ENCODE measurements at places on chromosomes 7 and 10.

- DNase-seq: no peak
Measured at GRCh38 chr10:51964630-51965029, 265.2 kb upstream of the CSTF2T start.

DNA sequence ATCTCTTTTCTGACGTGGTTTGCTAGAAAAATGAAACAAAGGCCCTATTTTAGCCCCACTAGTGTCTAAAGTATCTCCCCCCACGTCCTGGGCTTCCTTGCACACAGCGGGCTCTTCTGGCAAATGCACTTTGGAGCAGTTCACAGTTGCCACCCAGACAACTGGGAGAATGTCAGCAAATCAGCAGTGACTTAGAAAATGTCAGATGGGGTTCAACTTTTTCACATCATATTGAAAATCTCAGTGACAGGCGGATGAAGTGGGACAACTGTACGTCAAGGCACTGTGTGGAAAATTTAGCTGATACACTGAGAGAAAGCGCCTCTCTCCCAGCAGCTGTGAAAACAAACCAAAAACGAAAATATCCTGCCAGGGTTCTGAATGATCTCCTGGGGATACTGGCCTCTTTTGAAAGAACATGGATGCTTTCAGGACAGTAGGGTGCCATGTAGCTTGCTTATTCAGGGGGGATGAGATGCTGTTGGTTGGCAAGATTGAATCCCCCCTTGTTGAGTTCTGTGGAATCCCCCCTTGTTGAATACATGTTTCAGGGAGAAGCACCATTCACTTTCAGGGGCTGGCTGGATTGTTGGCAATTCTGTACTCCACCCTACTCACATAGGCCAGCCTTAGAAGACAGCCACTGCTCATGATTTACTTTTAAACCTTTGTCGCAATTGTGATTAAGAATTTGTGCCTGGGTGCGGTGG is 372.8 kb upstream of the CELF2 start:
- no peak for DNase-seq

DNA sequence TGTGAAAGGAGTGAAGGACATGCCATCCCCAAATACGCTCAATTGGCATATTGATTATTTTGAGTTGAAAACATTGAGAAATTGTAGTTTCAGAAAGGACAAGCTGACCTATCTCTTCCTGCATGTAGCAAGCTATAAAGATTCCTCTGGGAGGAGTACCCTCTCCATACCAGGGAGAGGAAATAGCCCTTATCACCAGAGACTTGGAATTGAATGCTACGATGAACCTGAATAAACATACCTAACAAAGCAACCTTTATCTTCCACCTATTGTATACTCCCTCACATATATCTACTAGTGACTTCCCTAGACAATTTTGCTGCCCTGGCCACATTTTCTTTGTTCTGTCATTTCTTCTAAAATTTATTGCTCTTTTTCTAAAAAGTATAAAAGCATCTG is 150.2 kb upstream of the EEPD1 start:
- no peak for DNase-seq

DNA sequence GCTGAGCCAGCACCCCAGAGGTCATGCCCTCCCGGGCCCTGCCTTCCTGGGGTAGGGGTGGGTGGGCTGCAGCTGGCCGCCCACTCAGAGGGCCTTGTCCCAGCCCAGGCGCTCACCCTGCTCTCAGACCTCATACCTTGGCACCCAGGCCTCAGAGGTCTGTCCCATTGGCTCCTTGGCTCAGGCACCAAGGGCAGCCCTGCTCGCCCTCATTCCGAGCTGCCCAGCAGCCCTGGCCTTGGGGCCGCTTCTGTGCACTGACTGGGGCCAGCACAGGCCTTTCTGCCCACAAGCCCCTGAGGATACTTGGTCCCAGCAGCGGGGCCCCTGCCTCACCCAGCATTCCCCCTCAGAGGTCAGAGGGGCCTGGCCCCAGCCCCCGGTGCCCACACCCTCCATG is 34.3 kb downstream of the YKT6 start:
- no peak for DNase-seq

GRCh38 chr10:100866575-100867098 is 46.1 kb upstream of the SLF2 start:
- DNase-seq: no peak

DNA sequence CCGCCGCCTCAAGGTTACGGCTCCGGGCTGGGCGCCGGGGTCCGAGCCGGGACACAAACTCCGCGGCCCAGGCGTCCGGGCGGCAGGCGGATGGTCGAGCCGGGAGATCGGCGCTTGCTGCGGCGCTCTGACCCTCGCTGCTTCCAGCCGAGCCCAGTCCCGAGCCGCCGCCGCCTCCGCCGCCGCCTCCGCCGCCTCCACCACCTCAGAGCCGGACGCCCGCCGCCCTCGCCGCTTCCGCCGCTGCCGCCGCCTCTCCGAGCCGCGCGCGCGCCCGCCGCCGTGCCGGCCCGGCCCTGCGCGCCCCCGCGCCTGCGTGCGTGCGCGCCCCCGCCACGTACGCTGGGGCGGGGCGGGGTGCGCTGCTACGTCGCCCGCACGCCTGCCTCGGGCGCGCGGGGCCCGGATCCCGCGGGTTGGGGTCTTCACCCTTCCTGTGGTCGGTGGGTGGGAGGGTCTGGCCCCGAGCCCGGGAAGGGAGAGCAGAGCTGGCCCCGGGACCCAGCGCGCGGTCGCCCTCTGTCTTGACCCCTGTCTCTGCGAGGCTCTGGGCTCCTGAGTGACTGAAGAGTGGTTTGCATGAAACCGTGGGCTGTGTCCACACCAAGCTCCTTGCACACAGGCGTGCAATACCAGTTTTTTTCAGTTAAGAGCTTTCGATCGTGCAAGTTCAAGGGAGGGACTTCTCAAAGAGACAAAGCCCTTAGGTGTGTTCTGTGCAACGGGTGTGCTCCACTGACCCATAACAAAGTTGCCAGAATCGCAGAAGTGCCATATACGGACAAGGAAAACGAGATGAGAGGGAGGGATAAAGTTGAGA is at the start of gene SMURF1:
SMURF1 (minus strand) TSS at position 256 of the 820 bp plus-strand sequence. CDS start 328 bp downstream, outside the sequence.
- DNase-seq: peak; percentile 76

GRCh38 chr10:55001422-55001821 is 200.4 kb upstream of the PCDH15 start:
- no peak for DNase-seq

GRCh38 chr7:155951554-155952158 is 139.4 kb upstream of the SHH start:
- no peak for DNase-seq

DNA sequence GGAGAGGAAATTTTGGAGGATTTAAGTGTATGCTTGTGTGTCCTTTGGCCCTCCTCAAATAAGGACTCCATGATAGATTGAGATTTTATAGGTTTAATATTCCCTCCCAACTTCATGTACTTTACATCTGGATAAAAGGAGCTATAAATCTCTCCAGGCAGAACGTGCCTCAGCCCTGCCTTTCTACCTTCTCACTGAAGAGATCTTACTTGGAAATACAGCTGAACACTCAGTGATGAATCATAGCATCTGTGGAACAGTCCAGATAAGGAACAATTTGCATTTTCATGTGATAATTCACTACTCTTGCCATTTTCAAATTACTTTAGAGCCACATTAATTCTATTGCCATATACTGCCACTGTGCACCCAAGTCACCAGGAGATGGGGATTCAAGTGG is 364.6 kb upstream of the PODXL start:
- DNase-seq: no peak

Measured in NAMALWA (cell line).